Panc1 (cell line): ENCODE measurements at places on chromosomes 3 and 15. TPM values are rescaled to one million over a fixed set of nuclear protein-coding genes. Genes with fewer than 3 reads are reported as not detected.

ACP3 gene
- not detected for total RNA-seq

DNAH12 gene
- 0.21 TPM for total RNA-seq

CADPS gene
- total RNA-seq = not detected

TMCO5A gene
- not detected for total RNA-seq

C2CD4A gene
- total RNA-seq = 0.15 TPM

DNA sequence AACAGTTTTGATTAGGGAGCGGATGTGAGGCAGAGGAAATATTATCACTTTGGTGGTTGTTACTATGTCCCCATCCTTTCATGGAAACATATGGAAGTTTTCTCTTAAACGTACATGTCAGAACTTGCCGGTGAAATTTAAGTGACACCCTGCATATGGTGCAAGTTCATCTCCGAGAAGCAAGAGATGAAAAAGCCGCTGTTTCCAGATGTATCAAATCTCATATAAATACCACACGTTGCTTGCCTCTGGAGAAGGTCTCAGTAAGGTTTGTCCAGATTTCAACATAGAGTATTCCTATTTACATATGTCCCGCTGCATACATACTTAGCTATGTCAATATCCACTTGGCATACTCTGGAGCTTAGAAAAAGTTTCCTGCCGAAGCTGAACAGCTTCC, 172.2 kb upstream of the ICE2 start:
- no peaks in the 10 kb centered on the region for H3K36me3 ChIP-seq
- peaks cover 6% of the 10 kb centered on the region; the same call in 1 of the 2 replicates for H3K27me3 ChIP-seq
- H3K27ac ChIP-seq = no peak overlapping the region
- no peak for DNase-seq

- H3K4me3 ChIP-seq = no peak overlapping the region
- no peaks in the 10 kb centered on the region for H3K36me3 ChIP-seq
- peaks cover 5% of the 10 kb centered on the region; the same call in 1 of the 2 replicates for H3K4me1 ChIP-seq
- DNase-seq = no peak
- H3K27me3 ChIP-seq = no peaks in the 10 kb centered on the region
Measured at GRCh38 chr3:72912532-72912931, 24.7 kb downstream of the GXYLT2 start.

DNA sequence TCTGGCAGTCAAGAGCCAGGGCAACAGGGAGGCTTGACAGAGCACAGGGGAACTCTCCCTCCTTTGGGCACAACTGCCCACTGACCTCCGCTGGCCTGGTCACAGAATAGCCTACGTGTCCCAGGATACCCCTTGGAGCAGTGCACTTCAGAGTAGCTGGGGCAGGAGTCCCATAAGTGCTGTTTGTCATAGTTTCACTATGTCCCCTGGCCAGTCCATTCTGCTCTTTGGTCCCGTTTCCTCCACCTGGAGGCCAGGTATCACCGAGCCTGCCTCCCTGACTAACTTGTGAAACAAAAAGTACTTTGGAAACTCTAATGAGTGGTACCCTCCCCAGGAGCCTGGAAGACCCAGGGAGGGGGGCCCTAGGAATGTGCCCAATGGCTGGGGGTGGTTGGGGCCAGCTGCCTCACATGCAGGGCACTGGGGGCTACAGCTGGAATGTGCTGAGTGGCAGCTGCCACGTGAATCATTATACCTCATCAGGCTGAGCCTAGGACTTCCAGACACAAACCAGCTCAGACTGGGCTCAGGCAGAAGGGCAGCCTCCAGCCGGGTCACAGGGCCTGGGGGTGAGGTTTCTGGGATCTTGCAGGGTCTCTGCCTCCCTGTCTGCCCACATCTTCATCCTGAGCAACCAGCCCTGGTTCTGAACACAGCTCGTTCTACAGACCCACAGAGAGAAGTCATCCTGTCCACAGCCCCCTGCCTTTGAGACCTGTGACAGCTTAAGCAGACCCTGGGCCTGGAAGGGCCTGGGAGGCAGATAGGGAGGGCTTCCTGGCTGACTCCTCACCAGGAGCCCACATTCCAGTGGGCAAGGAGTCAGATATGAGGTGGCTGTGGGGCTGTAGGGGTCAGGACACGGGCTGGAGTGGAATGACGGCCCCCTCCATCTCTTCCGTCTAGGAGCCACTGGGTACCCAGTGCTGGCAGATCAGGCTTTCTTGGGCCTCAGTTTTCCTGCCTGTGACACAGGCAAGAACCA, 914 bp upstream of the PTH1R start:
- no peaks in the 10 kb centered on the region for H3K4me1 ChIP-seq
- no peaks in the 10 kb centered on the region for H3K27me3 ChIP-seq
- no peak for DNase-seq
- no peaks in the 10 kb centered on the region for H3K36me3 ChIP-seq
- no peak overlapping the region for H3K27ac ChIP-seq
- no peak overlapping the region for H3K4me3 ChIP-seq

GRCh38 chr3:128555841-128556240, 62.8 kb upstream of the GATA2 start:
- no peak overlapping the region for H3K27ac ChIP-seq
- H3K4me1 ChIP-seq = 0 out of 2 replicates have a peak, but pooled peaks cover 3% of the 10 kb centered on the region
- no peak for DNase-seq

DNA sequence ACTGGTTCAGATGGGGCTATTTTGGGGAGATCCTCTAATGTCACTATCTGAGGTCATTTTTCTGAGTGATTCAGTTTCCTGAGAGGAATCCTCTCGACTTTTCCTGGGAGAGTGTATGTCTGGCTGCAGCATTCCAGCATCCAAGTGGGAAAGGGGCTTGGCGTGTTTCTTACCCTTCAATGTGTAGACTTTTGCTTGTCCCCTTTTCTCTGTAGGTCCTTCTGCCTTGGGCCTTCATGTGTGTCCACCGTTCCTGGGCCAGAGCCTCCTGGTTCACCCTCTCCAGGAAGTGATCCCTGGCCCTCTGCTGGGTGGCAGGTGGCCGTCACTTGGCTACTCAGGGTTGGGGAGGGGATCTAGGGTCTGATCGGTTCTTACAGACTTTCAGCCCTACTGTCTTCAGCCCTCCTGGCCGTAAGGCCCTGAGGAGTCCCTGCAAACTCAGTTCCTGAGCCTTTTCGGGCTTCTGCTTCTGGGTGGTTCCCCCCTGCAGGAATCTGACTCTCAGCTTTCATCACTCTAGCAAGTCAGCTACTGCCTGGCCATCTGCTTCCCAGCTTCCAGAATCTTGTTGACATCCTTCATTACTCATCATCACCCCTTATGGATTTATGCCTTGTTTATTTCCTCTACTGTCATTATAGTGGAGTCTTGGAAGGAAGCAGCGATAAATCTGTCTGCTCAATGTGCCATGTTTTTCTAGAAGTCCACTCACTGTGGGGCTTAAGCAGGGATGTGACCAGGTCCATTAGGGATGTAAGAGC, 36.5 kb downstream of the GOLGA6L10 start:
- H3K27me3 ChIP-seq = no peaks in the 10 kb centered on the region
- no peaks in the 10 kb centered on the region for H3K4me1 ChIP-seq
- no peak overlapping the region for H3K4me3 ChIP-seq

GRCh38 chr3:72100601-72101187, 315.7 kb upstream of the PROK2 start:
- H3K4me3 ChIP-seq = peak overlapping the region; percentile 5
- no peaks in the 10 kb centered on the region for H3K36me3 ChIP-seq

GRCh38 chr15:90829942-90830440, 38.4 kb upstream of the FURIN start:
- H3K36me3 ChIP-seq = no peaks in the 10 kb centered on the region
- no peak overlapping the region for H3K4me3 ChIP-seq
- DNase-seq = no peak
- H3K4me1 ChIP-seq = no peaks in the 10 kb centered on the region
- no peak overlapping the region for H3K27ac ChIP-seq

DNA sequence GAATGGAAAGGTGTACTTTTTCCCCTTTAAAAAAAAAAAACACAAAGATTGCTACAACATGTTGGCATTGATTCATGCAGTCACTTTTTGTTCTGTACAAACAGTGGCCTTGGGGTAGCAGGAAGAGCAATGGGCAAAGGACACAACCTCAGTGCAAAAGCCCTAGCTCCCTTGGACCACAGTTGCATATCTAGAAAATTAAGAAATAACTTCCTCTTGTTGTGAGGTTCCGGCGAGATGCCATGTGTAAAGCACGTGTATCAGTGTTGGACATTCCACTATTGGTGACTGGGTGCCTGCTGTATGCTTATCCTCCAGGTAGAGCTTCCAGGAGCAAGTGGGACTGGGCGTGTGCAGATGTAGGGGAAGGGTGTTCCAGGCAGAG, 164.5 kb downstream of the THSD4 start:
- H3K36me3 ChIP-seq = no peaks in the 10 kb centered on the region
- peaks cover 22% of the 10 kb centered on the region for H3K4me1 ChIP-seq
- DNase-seq = no peak
- no peak overlapping the region for H3K4me3 ChIP-seq
- peak overlapping the region; percentile 26; the same call in 1 of the 2 replicates for H3K27ac ChIP-seq
- no peaks in the 10 kb centered on the region for H3K27me3 ChIP-seq

DNA sequence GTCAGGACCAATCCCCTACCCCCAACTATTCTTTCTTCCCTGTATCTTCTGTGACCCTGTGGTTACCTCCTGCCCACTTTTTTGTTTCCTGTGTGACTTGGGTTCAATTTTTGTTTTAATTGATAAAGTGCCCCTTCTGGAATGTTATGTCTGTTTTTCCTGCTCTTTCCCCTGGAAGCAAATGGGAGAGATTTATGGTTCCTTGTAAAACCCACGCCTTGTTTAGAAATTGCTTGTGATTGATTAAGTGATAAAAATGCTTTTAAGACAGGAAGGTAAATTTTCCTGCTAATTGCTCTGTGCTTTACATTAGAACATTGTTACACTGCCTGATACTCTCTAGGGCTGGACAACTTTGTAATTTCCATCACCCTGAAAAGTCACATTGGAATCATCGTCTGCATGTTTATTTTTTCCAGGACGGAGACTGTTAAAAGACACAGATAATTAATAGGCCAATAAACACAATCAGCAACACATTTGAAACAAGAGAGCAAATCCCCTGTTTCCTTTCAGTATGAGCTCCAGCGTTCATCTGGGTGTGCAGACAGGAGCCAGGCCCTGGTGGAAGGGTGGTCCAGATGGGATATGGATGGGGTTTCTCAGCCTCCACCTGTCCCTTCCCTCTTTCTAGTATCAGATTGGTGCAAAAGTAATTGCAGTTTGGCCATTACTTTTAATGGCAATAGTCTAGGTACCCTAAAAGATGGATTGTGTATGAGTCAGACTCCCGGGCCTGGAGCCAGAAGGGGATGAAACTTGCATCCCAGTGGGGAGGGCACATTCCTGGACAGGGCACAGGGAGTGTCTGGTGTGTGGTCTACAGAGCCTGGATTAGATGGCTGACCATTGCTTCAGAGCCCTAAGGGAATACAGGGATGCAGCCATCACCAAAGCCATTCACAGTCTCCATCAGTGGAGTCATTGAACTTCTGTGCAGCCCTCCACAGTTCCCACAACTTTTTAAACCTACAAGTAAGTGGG, 58.1 kb upstream of the AGBL1 start:
- H3K27me3 ChIP-seq = 0 out of 2 replicates have a peak, but pooled peaks cover 2% of the 10 kb centered on the region
- H3K36me3 ChIP-seq = no peaks in the 10 kb centered on the region
- H3K27ac ChIP-seq = no peak overlapping the region
- DNase-seq = no peak
- no peak overlapping the region for H3K4me3 ChIP-seq

- DNase-seq = no peak
- peaks cover 36% of the 10 kb centered on the region for H3K27me3 ChIP-seq
- H3K4me3 ChIP-seq = peak within 1 kb of the TSS; percentile 56
- no peaks in the 10 kb centered on the region; the same call in 1 of the 2 replicates for H3K36me3 ChIP-seq
Measured at GRCh38 chr3:155079746-155080487, at the start of gene MME. TSS of gene MME (plus strand) at chr3:155080319. CDS start at chr3:155084168, 3,849 bp downstream.

GRCh38 chr15:48730506-48730905, 80.4 kb downstream of the CEP152 start:
- no peaks in the 10 kb centered on the region for H3K27me3 ChIP-seq
- no peaks in the 10 kb centered on the region for H3K36me3 ChIP-seq
- H3K27ac ChIP-seq = no peak overlapping the region
- no peaks in the 10 kb centered on the region for H3K4me1 ChIP-seq
- DNase-seq = no peak

GRCh38 chr3:112303764-112304325, 9.8 kb upstream of the SLC9C1 start:
- no peak overlapping the region for H3K27ac ChIP-seq
- H3K4me3 ChIP-seq = peak overlapping the region; percentile 23; the same call in 1 of the 2 replicates
- H3K27me3 ChIP-seq = no peaks in the 10 kb centered on the region
- H3K4me1 ChIP-seq = no peaks in the 10 kb centered on the region
- DNase-seq = no peak

DNA sequence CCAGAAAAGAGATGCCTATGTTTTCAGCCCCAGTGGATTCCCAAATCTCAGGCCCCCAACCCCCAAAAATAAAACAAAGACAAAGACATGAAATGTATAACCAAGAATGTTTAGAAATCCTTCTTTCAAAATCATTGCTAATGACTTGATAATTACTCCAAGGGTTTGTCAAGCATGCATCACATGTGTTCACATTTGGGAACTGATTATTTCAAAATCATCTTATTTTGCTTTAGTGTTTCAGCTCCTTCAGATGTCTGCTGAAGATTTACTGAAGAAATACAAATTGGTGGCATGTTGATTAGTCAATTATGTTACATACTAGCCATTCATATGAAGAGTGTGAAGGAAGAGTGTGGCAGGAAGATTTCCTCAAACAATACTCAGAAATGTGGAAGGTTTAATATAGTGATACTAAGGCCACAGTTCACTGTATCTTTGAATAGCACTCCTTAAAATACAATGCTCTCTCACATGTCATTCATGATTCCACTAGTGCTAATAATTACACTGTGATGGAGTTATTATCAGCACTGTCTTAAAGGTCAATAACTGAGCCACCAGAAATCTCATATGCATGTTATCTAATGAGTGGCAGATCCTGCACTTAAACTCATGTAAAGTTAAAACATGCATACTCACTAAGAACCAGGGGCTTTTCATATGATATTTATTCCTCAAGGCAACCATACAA, 134.5 kb upstream of the TGFBR2 start:
- 0 out of 2 replicates have a peak, but pooled peaks cover under 1% of the 10 kb centered on the region for H3K4me1 ChIP-seq
- no peak overlapping the region; the same call in 1 of the 2 replicates for H3K27ac ChIP-seq
- H3K4me3 ChIP-seq = no peak overlapping the region
- no peak for DNase-seq

DNA sequence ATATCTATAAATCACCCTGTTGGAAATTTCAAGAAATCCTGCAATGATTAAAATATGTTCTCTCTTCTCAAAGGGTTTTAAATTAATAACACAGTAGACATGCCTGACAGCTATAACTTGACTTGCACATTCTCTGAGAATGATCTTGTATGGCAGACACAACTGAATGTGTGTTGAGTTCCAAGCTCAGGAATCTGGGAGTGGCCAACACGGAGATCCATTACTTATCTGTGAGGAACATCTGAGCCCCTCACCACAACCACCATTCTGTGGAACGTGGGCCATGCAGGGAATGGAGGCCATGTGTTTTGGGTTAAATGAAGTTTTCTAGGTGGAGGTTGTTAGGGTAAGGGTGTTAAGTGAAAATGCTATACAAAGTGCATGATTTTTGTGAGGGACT, 105.3 kb upstream of the CHMP2B start:
- DNase-seq = no peak
- no peaks in the 10 kb centered on the region for H3K27me3 ChIP-seq
- no peak overlapping the region for H3K27ac ChIP-seq
- no peaks in the 10 kb centered on the region for H3K4me1 ChIP-seq
- H3K36me3 ChIP-seq = no peaks in the 10 kb centered on the region
- H3K4me3 ChIP-seq = no peak overlapping the region
